ENCODE measurements at places on chromosomes 7 and 10. TPM values are rescaled to one million over a fixed set of nuclear protein-coding genes. Genes with fewer than 3 reads are reported as not detected.

GRCh38 chr7:55593515-55594318 is 21.4 kb upstream of the VOPP1 start:
- peak; percentile 4 for DNase-seq

PAPOLB gene
- not detected for polyA plus RNA-seq

GBX1 gene
- polyA plus RNA-seq = not detected

CALML3 gene
- 11.9 TPM for polyA plus RNA-seq

DNA sequence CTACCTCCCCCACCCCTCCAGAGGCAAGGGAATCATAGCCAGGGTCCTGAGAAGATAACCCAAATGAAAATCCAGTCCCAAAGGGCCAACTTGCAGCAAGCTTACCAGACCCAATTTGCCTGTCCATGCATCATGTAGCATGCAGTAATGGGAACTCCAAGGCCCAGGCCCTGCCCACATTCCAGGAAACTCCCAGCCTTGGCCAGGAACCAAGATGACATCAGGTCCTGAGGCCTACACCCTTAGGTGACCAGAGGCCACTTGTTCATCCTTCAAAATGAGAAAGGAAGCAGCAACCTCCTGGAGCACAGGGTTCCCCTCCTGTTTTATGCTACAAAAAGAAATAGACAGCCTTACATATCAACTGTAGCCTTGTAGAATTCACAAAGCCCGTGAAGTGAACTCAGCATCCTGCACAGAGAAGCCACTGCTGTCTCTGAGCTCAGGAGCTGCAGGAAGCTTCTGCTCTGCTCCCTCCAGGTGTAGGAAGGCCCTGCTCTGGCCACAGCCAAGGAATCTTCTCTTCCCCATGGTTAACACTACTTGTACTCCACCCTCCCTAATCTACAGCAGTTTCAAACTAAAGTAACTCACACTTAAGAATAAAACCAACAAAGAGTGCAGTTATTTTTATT is 30.3 kb upstream of the GRB10 start:
- DNase-seq = no peak

DNA sequence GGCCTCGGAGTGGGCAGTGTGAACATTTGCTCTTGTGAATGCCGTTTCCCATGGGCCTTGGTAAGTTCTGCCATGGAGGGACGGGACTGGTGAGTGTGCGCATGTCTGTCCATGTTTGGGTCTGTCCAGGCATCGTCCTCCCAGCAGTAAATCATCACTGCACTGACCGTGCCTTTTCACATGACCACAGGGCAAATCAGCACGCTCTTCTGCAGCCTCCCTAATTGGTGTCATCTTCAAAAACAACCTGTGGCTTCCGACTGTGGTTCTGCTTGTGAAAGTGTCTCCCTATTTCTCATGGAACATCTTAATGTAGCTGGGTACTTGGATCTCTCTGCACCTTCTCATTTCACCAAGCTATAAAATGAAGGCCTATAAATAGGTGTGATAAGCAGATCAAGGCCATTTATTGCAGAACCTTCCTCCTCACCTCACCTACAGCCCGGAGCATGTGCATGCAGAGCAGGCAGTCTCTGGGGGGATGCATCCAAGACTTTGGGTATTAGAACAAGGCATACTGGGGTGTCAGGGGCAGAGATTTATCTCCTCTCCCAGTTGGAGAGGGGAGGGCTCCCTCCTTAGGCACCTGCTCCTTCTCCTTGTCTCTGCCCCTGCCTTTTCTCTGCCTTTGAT is 77.4 kb downstream of the RBM20 start:
- no peak for DNase-seq

ZNF33A gene
- polyA plus RNA-seq = 7.2 TPM

GRCh38 chr7:26918241-26918640 is 53.9 kb upstream of the SKAP2 start:
- no peak for DNase-seq

DNAH11 gene
- not detected for polyA plus RNA-seq

DNA sequence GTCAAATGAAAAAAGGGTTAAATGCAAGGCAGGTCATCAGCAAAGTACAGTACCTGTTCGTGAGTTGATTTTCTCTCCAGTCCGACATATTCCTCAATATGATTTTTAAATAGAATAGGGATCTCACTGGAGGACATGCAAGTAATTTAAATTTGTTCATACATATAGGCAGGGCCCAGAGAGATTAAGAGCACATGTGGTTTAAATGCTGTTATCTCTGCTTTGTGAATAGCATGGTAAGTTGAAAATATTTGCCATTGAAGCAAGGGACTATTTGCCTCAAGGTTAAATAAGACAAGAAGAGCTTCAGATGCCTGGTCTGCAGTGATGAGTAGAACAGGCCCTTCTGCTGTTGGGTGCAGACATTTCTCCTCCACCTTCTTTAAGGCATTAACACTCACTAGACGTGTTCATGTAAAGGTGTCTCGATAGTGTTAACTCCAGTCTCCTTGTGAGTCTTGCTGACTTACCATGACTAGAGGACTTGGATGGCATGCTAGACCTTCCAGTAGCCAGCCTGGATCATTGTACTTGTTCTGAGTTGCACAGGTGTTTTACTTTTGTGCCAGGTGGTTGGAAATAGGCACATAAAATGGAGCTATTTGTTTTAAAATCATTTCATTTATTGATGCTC is 15.6 kb upstream of the AKR1C3 start:
- DNase-seq = no peak

- DNase-seq = no peak
These were observed 23.6 kb downstream of the ASZ1 start for GRCh38 chr7:117403737-117404136.

GIMAP7 gene
- polyA plus RNA-seq = 2.2 TPM

GRCh38 chr7:17681965-17682364 is 258.3 kb downstream of the SNX13 start:
- no peak for DNase-seq

DNA sequence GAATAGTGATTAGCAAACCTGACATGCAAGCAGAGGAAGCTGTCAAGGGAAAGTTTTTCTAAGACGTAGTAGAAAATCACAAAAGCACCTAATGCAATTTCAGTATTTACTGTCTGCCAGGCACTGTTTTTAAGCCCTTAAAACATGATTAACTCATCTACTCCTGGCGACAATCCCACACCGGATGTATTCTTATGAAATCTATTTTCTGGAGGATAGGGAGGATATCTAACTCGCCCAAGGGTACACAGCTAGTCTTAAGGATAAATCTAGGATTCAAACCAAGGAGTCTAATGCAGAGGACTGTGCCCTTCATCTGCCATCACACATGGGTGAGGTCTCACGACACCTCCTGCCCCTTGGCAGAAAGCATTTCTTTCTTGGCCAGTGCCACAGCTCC is 47.8 kb upstream of the FIGNL1 start:
- no peak for DNase-seq

DNA sequence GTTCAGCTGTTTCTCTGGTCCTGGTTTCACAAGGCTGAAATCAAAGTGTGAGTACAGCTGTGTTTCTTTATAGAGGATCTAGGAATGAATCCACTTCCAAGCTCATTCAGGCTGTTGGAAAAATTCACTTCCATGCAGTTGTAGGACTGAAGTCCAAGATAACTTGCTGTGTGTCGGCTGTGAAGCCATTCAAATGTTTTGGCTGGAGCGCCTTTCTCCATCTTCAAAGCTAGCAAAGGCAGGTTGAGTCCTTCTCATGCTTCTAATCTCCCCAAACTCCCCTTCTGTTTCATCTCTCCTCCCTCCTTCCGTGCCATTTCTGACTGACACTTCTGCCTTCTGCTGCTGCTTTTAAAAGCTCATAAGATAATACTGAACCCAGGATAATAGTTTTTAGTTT is 1195.4 kb upstream of the LRRN3 start:
- peak; percentile 85 for DNase-seq

VIPR2 gene
- 0.81 TPM for polyA plus RNA-seq

DNA sequence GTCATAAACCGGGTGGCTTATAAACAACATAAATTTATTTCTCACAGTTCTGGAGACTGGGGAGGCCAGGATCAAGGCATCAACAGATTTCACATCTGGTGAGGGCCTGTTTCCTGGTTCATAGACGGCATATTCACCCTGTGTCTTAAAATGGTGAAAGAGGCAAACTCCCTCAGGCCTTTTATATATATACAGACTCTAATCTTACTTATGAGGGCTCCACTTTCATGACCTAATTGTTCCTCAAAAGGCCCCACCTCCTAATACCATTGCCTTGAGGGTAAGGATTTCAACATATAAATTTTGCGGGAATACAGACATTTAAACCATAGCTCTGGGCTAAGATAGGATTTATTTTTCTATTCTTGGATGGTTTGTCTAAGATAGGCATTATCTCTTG is 187.2 kb downstream of the PPP1R3A start:
- DNase-seq = no peak

DNA sequence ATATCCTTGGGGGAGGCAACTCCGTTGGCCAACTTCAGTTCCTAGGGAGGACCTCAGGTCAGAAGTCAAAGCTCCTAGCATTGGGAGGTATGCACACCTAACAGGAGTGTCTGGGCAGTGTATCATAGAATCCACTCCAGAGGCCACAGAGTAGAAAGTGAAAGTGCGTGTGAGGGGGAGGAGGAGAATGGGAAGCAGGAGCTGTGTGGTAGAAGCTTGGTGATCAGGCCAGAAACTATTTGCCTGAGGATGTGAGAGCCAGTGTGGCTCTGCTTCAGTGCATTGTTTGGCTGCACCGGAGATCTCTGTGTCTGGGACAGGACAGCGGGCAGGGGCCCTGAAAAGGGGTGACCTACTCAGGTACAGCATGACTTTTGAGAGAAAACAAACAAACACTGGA is 557.4 kb upstream of the VSTM2A start:
- DNase-seq = no peak

HK1 gene
- polyA plus RNA-seq = 116 TPM

- peak; percentile 60 for DNase-seq
These were observed 22.4 kb upstream of the IFIT2 start for GRCh38 chr10:89279421-89279869.

DNA sequence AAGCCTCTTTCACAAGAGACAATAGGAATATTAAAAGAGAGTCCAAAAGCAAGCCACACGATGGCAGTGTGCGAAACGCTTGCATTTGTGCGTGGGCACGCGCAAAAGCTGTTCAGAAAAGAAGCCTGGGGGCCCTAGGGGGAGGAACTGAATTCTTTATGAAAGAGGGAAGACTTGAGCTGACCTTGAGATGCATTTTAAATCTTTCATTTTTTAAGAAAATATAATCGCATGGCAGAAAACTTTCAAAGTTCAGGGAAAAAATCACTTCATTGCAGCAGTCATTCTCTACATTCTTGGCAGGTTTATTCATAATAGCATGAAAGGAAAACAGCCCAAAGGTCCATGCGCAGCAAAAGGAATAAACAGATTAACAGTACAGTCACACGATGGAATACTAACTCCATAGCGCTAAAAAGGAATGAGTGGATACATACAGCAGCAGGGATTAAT is 206.5 kb upstream of the PRKCQ start:
- peak; percentile 66 for DNase-seq

DNA sequence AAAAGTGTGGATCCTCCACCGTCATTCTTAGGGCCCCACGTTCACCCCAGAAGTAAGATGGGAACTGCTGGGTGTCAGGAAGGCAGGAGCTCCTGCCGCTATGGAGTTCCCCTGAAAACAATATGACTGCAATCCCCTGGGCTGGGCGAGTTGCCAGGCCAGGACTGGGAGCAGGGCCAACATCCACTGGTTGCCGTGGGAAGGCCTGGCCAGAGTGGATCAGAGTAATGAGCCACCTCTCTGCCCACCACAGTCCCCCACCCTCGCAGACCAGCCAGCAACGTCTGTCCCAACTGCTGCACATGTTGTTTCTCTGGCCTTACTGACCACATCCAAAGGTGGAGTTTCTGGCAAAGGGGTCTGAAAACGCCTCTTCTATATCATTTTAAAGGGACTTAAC is 86.6 kb downstream of the STRA8 start:
- DNase-seq = peak; percentile 56

LIPK gene
- not detected for polyA plus RNA-seq

GRCh38 chr7:27551803-27552400 is 110.8 kb downstream of the HIBADH start:
- peak; percentile 38 for DNase-seq

- DNase-seq = no peak
These were observed 232.8 kb downstream of the MGMT start for GRCh38 chr10:129699722-129700340.

DNA sequence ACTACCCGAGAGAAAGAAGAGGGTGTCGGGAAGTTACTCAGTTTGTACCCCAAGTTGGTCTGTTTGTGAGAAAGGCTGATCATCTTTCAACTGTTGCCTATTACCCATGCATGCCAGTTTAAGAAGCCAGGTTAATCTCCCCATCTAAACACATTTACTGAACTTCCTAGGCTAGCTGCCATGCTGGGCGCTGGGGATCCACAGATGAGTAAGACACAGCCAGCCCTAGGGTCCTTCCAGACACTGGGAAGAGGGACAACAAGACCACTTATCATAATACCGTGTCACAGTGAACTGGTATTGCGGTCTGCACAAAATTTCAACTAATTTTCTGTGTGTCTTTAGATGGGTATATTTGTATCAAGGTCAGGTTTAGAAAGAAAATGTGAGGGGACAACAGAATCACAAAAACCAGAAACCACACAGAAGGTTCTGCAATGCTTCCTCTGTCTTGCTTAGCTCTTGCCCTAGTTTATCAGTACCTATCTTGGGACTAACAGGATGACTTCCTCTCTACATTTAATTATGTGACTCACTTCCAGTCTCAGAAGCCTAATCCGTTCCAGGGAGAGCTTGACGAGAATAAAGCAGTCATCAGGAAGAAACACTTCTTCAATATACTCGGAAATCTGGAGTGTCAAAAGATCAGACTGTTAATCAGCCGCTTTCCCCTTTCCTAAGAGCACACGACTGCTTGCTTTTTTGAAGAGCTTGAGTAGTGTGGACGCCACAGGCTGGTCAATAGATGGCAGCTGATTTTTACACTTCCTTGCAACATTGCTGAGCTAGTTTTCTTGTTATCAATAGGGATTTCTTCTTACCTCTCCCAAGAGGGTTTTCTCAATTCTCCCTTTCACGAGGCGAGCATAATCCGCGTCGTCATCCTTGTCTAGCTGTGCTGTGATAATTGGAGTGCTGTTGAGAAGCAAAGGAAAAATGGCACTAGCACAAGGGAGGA is 45.7 kb downstream of the POLR3A start:
- no peak for DNase-seq

- no peak for DNase-seq
These were observed 18.8 kb downstream of the FIGNL1 start for GRCh38 chr7:50431316-50431715.

CNTNAP2 gene
- 145 TPM for polyA plus RNA-seq

GRCh38 chr7:14892961-14893360 is 9.6 kb downstream of the DGKB start:
- DNase-seq = no peak

DNA sequence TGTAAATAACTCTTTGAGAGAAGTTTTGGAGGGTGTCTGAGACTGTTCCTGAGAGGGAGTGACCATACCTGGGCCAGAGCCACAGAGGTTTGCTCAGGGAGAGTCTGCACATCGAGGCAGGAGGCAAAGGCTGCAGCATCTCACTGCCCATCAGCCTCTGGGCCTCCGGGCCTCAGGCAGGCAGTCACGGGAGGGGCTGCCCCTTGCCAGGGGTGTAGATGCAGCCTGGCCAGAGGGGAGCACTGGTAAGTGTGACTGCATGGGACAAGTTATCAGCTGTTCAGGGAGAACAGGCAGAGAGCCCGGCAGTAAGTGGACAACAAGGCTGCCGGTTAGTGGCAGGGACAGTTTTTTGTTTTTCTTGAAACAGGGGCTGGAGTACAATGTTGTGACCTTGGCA is 55.9 kb downstream of the ZNF467 start:
- DNase-seq = no peak

- DNase-seq = no peak
These were observed 16.1 kb upstream of the ABCC2 start for GRCh38 chr10:99766302-99766681.
